ENCODE measurements at places on chromosomes 3 and 15. TPM values are rescaled to one million over a fixed set of nuclear protein-coding genes. Genes with fewer than 3 reads are reported as not detected.

SLC24A5 gene
- total RNA-seq = not detected

ASB14 gene
- total RNA-seq = not detected

CERS3 gene
- total RNA-seq = 0.22 TPM

GLDN gene
- not detected for total RNA-seq

GABRR3 gene
- not detected for total RNA-seq

STRA6 gene
- 0.43 TPM for total RNA-seq

SNTN gene
- not detected for total RNA-seq

HESX1 gene
- total RNA-seq = 0.72 TPM

GRCh38 chr3:79885407-79885806, 117.6 kb upstream of the ROBO1 start:
- no peak for DNase-seq

DNA sequence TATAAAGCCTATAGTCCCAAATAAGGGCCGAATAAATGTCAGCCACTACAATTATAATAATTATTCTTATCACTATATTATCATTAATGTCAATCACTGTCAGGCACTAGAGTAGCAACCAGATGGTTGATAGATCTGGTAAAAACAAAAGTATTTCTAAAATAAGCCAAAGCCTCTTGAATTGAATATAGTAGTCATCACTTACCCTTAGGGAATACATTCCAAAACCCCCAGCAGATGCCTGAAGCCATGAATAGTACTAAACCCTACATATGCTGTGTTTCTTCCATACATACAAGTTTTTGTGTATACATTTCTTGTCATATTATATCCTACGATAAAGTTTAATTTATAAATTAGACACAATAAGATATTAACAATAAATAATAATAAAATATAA, 59.1 kb downstream of the LRRC3B start:
- DNase-seq = no peak

DNA sequence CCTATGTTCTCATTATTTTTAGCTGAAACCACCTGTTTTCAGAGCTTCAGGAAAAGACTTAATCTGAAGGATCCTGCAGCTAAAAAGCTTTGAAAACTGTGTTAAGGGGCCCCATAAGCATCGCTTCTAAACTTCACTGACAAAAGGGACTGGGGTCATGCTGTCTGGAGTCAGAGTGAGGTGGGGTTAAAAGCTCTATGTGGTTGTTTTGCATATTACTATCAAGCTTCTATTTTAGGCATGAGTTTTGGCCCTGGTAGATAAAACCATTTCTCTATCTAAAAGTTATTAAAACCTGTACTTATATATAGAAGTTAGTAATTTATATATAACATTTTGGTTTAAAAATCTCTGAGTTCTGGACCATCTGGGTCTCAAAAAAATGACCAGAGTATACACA, 45.5 kb downstream of the GPR160 start:
- no peak for DNase-seq

DNA sequence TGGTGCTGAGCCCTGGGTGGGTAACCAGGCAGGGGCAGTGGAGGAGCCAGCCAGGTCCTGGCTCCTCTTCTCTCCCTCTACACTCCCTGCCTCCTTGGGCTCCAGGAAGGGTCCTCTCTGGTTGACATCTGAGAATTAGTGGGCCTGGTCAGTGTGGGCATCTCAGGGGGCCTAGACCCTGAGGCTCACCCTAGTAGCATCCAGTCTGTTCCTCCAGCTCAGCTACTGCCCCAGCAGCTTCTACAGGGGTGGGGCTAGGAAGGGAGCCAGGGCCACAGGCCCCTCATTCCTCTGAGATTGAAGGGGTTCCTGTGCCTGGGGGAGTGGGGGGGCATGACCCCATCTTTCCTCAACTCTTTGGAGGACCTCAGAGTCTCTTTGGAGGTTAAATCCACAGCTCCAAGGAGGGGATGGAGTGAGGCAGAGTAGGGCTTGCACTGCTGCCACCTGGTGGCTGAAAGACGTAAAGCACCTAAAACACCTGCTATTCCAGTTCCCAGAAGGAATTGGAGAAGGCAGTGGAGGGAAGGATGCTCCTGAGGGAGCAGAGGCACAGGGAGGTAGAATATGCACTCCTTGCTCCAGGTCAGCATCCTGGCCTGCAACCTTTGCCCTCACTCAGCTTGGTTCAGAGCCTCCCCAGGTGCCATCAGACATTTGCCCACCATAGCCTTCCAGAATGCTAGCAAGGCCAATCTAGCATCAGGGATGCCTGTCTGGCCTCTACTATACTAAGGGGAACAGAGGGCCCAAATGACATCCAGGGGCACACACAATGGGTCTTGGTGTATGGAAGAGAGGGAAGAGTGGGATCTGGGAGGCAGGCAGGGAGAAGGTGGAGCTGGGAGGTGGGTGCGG, 25.1 kb downstream of the C3orf18 start:
- DNase-seq = peak; percentile 58

- DNase-seq = no peak
These were observed 30.9 kb downstream of the KY start for GRCh38 chr3:134619884-134620445.

DNA sequence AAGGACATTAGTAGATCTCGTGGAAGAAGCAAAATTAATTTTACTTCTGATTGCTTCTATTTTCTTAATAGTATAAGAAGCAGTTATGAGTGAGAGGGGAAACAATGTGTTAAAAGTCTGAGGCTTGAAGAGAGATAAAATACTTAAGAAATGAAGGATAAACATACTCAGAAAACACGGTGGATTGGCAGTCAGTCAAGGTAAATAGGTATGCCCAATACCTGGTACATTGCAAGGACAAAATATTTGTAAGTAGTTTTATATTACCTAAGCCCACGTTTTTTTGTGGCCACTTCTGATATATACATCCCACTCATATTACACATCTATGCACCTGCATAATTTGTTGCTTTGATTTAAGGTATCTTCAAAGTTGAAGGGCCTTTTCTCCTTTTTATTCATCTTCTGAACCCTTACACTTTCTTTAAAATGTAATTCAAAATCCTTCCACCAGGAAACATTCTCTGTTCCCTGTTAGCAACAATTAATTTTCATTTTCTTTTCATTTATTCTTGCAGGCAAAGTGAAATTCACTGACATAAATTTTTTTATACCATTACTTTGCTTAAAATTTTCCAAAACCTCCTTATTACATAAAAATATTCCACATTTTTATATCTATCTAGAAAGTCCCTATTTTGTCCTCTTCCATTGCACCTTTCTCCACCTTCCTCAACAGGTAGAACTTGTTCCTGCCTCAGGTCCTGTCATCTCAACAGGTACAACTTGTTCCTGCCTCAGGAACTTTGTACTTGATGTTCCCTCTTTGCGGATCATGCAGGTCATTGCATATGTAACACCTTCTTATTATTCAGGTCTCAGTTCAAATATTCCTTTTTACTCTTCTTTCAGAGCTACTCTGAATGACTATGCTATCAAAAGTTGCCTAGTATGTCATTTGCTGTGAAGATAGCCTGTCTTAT, 755.7 kb upstream of the ALCAM start:
- DNase-seq = no peak

- DNase-seq = no peak
These were observed 65.6 kb downstream of the COL6A6 start for GRCh38 chr3:130582457-130583153.

GRCh38 chr3:173513123-173513522, 115.6 kb downstream of the NLGN1 start:
- no peak for DNase-seq

GRCh38 chr3:14414846-14415464, 12.5 kb downstream of the SLC6A6 start:
- DNase-seq = no peak

GRCh38 chr15:99931703-99932603, 198.7 kb upstream of the LYSMD4 start:
- no peak for DNase-seq

DNA sequence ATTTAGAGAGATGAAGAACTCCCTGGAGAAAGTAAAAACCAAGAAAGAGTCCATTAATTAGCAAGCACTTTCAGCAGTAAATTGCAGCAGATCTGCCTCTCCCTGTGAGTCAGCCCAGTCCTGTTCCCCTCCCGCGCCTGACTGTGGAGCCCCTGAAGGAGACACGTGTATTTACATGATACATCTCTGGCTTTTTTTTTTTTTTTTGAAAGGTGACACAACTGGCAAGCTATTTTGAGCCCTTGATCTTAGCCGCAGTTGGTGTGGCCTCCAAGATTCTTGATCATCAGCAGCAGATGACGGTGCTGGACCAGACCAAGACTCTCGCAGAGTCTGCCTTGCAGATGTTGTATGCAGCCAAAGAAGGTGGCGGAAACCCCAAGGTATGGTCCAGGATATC, 271.8 kb upstream of the TPM1 start:
- no peak for DNase-seq

GRCh38 chr3:188339410-188340295, 185.7 kb downstream of the LPP start:
- DNase-seq = peak; percentile 66

- DNase-seq = peak; percentile 80
These were observed 1.2 kb upstream of the TYRO3 start for GRCh38 chr15:41557673-41558399.

Measured in activated T-cell treated with anti-CD3 and anti-CD28 coated beads, Interleukin-2, amount 50 U/mL, for 72 hours (primary cell).